ENCODE measurements at places on chromosomes 4 and X. TPM values are rescaled to one million over a fixed set of nuclear protein-coding genes. Genes with fewer than 3 reads are reported as not detected.

- no peak for DNase-seq
Measured at GRCh38 chrX:24027985-24028384, 999 bp upstream of the KLHL15 start.

- DNase-seq = no peak
Measured at GRCh38 chrX:31440546-31440945, 368.7 kb upstream of the FTHL17 start.

GRCh38 chr4:147244786-147245185 is 236.1 kb upstream of the EDNRA start:
- DNase-seq = no peak

- DNase-seq = no peak
Measured at GRCh38 chr4:12770351-12770750, 713.8 kb downstream of the RAB28 start.

DNA sequence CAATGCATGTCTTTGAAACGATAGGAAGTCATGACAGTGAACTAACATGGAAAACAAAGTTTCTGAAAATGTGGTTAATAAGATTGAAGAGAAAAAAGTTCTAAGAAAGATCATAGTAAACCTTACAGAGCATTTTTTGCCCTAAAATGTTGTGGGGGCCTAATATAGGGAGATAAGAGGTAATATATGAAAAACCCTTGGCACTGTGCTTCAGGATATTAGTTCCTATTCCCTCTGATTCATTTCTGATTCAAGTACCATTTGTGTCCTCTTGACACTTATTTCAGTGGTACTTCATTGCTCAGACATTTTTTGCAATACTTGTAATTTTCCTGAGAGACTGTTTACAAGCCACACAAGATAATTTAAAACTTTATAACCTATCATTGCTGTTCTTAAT is 35.1 kb downstream of the PAQR3 start:
- DNase-seq = no peak

DNA sequence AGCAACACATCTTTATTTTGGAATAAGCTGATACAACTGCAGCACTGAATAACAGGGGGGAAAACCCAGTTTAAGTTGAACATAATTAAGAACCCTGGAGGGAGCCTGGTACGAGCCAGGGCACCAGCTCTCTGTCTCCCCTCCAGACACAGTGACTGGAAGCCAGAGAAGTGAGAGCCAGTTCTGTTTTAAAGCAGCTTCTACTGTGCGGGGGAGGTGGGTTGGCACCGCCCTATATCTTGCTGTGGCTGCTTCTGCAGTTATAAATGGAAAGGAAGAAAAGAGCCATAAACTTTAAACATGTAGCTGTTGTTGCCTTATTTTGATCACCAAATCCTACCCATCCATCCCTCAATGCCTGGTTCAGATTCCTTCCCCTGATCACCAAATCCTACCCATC is 207.9 kb upstream of the ANXA3 start:
- DNase-seq = no peak

GRCh38 chr4:71614621-71615020 is 169.3 kb downstream of the GC start:
- no peak for DNase-seq

GRCh38 chr4:186693159-186693815 is 30.4 kb downstream of the FAT1 start:
- no peak for DNase-seq

- no peak for DNase-seq
Measured at GRCh38 chrX:21863241-21863640, 7.5 kb downstream of the YY2 start.

DNA sequence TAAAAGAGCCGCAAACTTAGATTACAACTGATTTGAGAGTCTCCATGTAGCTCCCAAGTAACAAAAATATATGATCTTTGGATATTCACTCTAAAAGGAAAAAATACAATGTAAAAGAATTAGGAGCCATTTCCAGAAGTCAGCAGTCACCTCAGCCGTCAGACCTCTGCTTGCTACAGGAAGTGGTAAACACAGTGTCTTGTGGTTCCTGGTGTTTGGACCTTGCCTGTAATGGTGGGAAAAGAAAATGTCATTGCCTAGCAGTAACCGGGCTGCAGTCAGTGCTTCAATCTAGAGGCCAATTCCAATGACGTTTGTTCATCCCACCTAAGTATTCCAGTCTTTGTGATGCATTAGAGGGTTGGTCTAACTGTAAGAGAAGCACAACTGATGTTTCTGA is 28.9 kb upstream of the SMIM31 start:
- no peak for DNase-seq

- no peak for DNase-seq
Measured at GRCh38 chrX:4627414-4627813, 914.0 kb upstream of the PRKX start.

- DNase-seq = no peak
Measured at GRCh38 chr4:5618051-5618960, 90.1 kb downstream of the EVC2 start.

DNA sequence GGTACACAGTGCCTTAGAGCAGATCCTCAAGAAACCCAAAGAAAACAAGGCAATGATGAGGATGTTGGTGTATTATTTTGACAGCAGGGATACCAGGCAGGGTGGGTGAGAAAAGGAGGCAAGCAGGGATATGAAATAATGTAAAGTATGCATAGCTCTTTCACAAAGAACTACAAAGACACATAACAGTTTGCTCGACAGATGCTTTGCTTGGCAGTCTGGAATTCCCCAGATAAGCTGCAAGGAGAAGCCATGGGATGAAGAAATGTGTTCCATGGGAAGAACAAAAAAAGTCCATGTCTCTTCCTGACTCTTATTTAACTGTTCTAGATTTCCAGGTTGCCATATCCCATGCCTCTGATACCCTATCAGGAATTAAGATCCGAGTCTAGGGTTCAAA is 75.4 kb downstream of the FAM13A start:
- DNase-seq = no peak

GRCh38 chrX:21802839-21803238 is 36.6 kb upstream of the MBTPS2 start:
- DNase-seq = no peak

GRCh38 chrX:75596178-75596577 is 73.3 kb upstream of the ZDHHC15 start:
- no peak for DNase-seq

GRCh38 chr4:184355111-184355604 is 119.2 kb downstream of the IRF2 start:
- peak; percentile 38 for DNase-seq

DNA sequence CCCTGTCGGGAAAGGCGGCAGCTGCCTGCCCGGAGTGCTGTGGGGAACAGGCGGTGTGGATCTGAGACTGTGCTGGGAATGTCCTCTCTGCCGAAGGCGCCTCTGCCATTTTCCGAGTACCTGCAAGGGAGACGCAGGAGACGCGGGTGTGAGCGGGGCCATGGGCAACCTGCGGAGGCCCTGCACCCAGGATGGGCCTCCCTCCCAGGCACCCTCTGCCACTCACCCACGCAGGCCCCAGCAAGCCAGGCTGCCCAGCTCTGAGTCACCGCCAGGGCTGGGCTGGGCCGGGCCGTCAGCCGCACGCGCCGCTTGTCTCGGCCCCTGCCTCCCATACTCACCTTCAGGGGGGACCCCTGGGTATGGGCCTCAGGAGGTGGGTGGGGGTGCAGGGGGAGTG is 3.5 kb upstream of the FGFR3 start:
- no peak for DNase-seq

DNA sequence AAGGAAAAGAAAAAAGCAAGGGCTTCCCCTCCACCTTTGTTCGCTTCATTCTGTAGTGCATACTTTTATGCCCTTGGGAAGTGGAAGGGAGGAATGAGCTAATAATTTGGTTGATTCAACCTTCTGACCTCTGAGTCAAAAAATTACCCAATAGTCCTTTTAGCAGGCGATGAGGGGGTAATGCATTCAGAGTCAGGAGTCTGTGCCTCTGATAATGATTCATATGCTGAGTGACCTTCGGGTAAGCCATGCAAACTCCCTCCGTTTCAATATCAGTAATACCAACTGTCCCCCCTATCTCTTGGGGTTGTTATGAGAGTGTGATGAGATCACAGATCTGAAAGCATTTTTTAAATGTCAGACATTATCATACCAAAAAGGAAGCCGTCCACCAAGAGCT is 41.6 kb upstream of the ACSL4 start:
- DNase-seq = no peak

- DNase-seq = peak; percentile 30
Measured at GRCh38 chr4:184384056-184384809, 90.1 kb downstream of the IRF2 start.

DNA sequence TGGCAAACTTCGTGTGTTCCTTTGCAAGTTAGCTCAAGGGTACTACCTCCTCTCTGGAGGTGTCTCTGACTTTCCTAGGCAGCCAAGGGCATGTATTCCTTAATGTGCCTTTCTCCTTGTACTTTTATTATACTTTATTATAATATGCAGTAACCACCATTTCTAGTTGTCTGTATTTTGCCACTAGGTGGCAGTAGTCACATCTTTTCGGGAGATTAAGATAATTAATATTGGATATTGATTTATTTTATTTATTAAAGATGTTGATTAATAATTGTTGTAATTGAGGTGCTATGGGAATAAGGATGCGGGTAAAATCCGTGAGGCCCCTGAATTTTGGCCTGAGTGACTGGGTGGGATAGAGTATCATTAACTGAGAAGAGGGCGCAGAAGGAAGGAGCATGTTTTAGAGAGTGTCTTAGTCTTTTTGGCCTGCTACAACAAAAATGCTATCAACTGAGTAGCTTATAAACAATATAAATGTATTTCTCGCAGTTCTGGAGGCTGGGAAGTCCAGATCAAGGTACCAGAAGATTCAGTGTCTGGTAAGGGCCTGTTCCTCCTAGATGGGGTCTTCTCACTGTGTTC is 153.3 kb downstream of the TMEM164 start:
- peak; percentile 11 for DNase-seq

DNA sequence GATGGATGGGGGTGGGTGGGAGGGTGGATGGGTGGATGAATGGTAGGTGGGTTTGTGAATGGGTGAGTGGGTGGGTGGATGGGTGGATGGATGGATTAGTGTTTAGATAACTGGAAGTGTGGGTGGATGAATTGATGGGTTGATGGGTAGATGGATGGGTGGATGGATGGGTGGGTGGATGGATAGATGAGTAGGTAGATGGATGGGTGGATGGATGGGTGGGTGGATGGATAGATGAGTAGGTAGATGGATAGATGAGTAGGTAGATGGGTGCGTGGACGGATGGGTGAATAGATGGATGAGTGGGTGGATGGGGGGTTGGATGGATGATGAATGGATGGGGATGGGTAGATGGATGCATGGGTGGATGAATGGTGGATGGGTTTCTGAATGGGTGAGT is 20.3 kb upstream of the ASMTL start:
- peak; percentile 4 for DNase-seq

DNA sequence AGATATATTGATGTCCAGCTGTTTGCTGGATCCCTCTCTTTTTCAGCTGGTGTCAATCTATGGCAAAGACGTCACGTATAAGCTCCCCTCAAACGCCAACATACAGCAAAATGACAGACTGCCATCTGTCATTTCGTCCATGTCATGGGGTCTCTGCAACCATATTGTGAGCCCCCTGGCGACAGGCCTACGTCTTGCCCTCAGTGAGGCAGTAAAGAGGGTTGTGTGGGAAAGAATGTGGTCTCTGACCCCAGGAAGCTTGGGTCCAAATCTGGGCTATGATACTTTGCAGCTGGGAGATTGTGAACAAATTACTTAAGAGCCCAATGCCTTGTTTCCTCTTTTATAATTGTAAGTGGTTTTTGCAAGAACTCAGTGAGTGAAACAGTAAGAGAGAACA is 7.4 kb downstream of the SUPT20HL2 start:
- DNase-seq = no peak

DNA sequence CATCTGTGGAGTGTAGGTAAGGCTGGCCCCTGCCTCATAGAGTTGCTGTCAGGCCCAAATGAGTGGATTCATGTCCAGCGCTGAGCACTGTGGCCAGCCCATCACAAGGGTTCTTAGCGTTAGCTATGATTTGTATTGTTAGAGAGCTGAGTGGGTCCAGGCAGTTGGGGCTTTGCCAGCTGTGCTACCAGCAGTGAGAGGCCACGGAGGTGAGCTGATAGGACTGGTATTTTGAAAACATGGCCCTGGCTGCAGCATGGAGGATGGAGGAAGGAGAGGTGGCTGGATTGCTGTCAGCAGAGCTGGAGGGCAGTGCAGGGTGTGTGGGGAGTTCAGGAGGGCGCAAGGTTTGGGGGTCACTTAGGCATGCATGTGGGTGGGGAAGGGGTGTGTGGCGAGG is 69.8 kb downstream of the PSAPL1 start:
- no peak for DNase-seq

- DNase-seq = peak; percentile 77
Measured at GRCh38 chr4:40307627-40308497, 27.3 kb upstream of the CHRNA9 start.

- peak; percentile 51 for DNase-seq
Measured at GRCh38 chr4:17347445-17347844, 164.4 kb downstream of the QDPR start.

- DNase-seq = no peak
Measured at GRCh38 chr4:6693231-6694176, at the start of gene S100P. S100P (plus strand) TSS chr4:6693878; CDS start chr4:6693933, 55 bp downstream.

GRCh38 chr4:1299301-1299860 is 9.7 kb downstream of the MAEA start:
- DNase-seq = no peak

The ADH7 gene
- total RNA-seq = not detected

The JCHAIN gene
- not detected for total RNA-seq

The SMR3B gene
- not detected for total RNA-seq

The DCAF4L1 gene
- 0.19 TPM for total RNA-seq

The SHROOM4 gene
- not detected for total RNA-seq

The S100P gene
- 7.2 TPM for total RNA-seq

The KIT gene
- 0.79 TPM for total RNA-seq

The TBX22 gene
- total RNA-seq = not detected

The COX7B2 gene
- total RNA-seq = not detected

The CHRDL1 gene
- total RNA-seq = not detected

The RPL9 gene
- 868 TPM for total RNA-seq
